ENCODE measurements at places on chromosomes 6 and 20.

GRCh38 chr6:153012856-153013255 lies 10.3 kb upstream of the MTRF1L start:
- DNase-seq: no peak

DNA sequence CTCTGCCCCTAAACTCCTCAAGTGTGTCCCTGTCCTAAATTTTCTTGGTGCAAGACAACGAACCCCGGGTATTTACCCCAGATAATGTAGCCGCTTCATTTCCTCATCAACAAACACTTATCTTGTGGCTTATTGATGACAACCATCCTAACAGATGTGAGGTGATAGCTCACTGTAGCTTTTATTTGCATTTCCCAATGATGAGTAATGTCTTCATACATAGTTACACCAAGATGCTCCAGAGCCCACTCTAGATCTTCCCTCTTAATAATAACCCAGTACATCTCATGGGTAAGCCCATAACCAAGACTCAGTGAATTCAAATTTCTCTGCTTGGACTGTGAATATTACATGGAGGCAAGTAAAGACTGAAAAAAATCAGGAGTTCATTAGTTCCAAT lies 48.2 kb upstream of the BEND6 start:
- DNase-seq: no peak

GRCh38 chr6:30688569-30688968 lies 2.1 kb upstream of the PPP1R18 start:
- no peak for DNase-seq

DNA sequence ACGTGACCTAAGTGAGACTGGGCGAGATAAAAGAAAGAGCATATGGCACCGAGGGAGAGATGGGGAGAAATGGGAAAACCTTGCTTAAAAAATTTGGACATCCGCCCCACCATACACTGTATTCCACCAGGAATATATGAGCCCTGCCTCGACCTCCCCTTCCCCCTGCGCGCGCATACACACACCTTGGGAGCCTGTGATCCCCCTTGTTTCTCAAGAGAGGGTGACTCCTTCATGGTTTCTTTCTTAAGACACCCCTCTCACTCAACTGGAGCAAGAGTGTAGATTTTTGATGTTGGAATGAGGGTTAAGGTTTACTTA lies 480 bp downstream of the ABCF1 start:
- DNase-seq: no peak

DNA sequence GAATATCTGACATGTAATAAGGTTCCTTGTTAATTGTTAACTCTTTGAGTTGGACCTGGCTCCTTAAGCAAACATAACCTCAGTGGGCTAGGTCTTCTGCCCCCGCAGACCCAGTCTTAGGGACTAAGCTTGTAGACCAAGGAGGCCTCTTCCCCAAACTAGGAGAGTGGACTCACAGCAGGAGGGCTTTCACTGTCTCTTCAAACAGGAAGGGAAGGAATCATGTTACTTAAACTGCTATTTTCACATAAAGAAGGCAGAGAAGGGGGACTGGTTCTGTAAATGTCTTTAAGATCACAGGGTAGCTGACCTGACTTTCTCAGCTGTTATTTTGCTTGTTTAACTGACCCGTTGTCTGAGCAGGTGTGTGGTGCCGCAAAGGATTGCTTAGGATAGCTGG lies 34.9 kb upstream of the PRDM1 start:
- no peak for DNase-seq

DNA sequence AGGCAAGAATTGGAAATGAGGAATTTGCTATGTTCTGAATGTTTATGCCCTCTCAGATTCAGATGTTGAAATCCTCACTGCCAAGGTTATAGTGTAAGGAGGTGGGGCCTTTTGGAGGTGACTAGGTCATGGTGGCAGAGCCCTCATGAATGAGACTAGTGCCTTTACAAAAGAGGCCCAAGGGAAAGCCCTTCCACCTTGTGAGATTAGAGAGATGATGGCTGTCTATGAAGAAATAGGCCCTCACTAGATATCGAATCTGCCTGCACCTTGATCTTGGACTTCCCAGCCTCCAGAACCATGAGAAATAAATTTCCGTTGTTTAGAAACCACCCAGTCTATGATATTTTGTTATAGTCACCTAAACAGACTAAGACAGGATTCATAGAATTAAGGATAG lies 10.4 kb downstream of the ASIP start:
- DNase-seq: no peak

DNA sequence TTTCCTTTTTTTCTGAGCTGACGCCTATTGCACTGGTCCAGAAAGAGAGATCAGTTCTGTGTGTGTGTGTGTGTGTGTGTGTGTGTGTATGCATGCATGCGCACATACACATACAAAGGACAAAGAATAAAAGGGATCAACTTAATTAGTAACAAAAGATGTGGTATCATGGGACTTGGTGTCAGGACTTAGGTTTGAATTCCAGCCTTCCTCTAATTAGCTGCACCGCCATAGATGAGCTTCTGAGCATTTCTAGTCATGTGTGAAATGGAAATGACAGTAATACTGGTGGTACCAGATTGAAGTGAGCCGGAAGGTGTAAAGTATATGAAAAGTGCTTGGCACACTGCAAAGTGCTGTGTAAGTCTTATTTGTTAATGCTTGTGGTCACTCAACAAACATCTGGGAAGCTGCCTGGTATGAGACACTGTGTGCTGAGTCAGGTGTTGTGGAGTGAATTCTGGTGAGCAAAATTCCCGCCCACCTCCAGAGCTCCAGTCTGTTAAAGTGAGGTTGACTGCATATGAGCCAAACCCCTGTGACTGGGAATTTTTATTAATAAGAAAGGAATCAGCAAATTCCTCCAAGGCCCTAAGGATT lies 12.4 kb downstream of the DAAM2 start:
- DNase-seq: no peak

GRCh38 chr6:150596439-150596838 lies 3.2 kb upstream of the PLEKHG1 start:
- DNase-seq: no peak

DNA sequence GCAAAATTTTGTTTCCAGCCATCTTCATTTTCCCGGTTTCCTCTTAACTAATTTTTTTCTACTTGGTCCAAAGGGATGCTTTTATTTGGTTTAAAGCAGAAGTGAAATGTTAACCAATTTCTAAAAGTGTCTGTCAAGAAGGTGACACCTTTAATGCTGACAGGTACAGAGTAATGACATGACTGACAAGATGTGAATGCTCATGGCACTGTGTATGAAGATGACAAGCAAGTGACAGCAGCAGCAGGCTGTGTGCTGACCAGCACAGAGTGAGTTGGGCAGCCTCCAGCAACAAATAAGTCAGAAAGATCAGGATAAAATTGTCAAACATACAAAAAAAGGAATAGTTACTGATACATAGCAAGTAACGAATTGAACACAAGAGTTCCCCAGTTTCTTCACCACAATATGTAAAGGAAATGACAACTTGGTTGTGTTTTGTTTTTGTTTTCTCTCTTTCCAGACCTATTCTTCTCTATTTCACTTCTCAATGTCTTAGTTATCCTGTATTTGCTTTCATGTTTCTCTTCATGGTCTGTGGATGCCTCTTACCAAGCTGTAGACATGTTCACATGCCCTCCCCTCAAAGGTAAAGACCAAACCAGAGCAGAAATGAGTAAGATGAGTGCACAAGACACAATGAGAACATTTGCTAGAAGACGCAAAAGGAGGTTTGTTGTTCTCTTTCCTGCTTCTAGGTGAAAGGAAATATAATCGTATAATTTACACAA lies 174.9 kb downstream of the FRK start:
- no peak for DNase-seq

DNA sequence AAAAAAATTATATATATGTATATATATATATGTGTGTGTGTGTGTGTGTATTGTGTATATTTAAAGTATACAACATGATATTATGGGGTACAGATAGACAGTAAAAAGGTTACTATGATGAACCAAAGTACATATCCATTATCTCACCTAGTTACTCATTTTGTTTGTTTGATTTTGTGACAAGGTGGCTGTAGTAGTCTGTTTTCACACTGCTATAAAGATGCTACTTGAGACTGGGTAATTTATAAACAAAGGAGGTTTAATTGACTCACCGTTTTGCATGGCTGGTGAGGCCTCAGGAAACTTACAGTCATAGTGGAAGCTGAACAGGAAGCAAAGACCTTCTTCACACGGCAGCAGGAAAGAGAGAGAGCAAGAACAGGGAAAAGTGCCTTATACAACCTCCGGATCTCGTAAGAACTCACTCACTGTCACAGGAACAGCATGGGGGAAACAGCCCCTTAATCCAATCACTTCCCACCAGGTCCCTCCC lies 30.2 kb upstream of the DACT2 start:
- no peak for DNase-seq

- no peak for DNase-seq
These were observed 127.5 kb upstream of the STMND1 start for GRCh38 chr6:16974387-16974673.

DNA sequence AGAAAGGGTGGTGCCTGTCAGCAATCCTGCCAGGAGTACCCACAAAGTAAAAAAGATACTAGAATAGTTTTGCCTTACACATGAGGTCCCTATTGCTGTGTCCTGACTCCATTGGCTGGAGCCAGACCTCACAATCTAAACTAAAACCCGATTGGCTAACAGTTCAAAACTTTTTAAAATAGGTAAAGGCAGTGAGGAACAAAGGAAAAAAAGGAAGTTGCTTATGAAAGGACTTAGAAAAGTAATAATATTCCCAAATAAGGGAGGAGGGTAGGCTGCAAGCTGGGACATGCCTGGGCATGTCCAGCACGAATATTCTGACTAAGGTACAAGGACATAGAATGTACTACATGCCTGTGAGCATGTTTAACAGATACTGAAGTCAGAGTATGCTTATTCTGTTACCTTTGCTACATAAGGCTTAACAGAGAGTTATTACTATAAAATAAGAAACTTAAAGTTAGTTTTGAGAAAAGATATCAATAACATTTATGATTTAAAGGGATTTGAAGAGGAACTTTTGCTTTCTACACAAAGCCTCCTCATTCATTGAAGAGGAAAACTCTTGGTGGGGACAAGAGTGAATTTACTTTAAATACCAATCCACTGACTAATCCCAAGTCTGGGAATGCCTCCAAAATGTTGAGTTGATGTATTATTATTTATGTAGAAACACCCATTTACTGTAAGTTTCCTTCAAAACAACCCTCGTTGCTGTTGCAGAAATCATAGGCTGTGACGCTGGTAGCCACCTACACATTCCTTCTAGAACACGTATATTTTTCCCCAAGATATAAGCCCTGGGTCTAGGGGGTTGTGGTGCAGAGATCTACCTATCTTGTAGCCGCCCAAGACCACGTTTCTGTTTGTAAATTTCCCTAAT lies 8.2 kb upstream of the MTHFD1L start:
- DNase-seq: no peak
